ENCODE measurements at places on chromosomes 6 and 20. TPM values are rescaled to one million over a fixed set of nuclear protein-coding genes. Genes with fewer than 3 reads are reported as not detected.

Gene HLA-G
- total RNA-seq, result 1.5 TPM

Gene FAM162B
- total RNA-seq, result 6.3 TPM

DNA sequence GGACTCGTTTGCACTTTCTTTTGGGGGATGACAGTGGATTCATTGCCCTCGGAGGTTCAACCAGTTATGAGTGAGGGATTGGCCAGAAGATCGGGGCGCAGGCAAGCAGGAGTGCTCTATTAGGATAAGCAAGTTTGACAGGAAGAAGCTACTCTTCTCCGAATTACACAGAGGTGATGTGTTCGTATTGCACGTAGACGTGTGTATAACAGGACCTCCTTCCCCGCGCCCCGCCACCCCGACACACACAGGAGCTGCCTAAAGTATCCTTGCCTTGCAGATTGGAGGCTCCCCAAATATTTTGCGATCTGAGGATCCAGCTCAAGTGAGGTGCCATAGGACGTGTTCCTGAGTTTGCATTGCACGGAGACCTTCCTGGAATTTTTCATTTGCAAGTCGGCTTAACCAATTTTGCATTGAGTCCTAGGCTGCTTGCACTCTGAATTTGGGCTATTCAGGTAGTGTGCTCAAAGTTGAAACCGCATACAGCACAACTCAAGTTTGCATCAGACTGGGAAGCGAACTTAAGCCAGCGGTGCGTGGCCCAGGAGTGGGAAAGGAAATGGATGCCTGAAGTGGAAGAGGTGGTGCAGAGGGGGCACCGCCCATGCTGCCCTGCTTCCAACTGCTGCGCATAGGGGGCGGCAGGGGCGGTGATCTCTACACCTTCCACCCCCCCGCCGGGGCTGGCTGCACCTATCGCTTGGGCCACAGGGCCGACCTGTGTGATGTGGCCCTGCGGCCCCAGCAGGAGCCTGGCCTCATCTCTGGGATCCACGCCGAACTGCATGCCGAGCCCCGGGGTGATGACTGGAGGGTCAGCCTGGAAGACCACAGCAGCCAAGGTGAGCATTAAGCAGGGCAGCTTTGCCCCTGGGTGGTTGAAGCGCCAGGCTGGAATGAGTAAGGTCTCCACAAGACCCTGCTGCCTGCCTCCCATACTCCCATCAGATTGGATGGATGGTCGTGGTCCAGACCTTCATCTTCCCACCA is 770 bp downstream of the TCF19 start:
- 0 out of 2 replicates have a peak, but pooled peaks cover 2% of the 10 kb centered on the region for H3K27me3 ChIP-seq
- H3K36me3 ChIP-seq, result peaks cover 14% of the 10 kb centered on the region
- peaks cover 47% of the 10 kb centered on the region for H3K4me1 ChIP-seq

- H3K4me3 ChIP-seq, result no peak overlapping the region
- H3K4me1 ChIP-seq, result peaks cover 40% of the 10 kb centered on the region
- no peak overlapping the region for H3K27ac ChIP-seq
- no peak for DNase-seq
- no peaks in the 10 kb centered on the region for H3K27me3 ChIP-seq
- no peaks in the 10 kb centered on the region for H3K36me3 ChIP-seq
Observed at GRCh38 chr6:138503881-138504680, 4.8 kb upstream of the NHSL1 start.

GRCh38 chr6:34519971-34520644 is 36.0 kb downstream of the SPDEF start:
- no peaks in the 10 kb centered on the region for H3K27me3 ChIP-seq
- no peaks in the 10 kb centered on the region for H3K4me1 ChIP-seq
- H3K27ac ChIP-seq, result no peak overlapping the region
- no peak for DNase-seq
- no peaks in the 10 kb centered on the region for H3K36me3 ChIP-seq

DNA sequence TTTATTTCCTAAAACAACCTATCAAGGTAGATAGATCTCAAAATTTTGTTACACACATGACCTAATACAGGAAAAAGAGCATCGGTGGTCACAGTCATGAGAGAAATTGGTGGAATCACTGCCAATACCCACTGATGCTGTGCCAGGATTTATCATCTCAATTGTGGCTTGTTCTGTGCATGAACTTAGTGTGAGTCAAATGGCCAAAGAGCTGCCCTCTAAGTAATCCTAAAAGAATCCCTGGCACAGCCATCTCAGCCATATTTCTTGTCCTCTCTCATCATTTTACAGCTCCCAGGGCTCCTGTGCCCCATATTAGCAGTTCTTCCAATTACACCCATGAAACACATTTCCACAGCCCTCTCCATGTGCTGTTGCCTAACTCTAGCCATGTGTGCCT is 6.1 kb downstream of the GSTA5 start:
- H3K27me3 ChIP-seq, result no peaks in the 10 kb centered on the region
- H3K4me1 ChIP-seq, result no peaks in the 10 kb centered on the region
- no peak overlapping the region for H3K4me3 ChIP-seq
- DNase-seq, result no peak
- H3K36me3 ChIP-seq, result no peaks in the 10 kb centered on the region
- H3K27ac ChIP-seq, result no peak overlapping the region

GRCh38 chr6:106293116-106293515 is 32.4 kb downstream of the ATG5 start:
- peaks cover 6% of the 10 kb centered on the region for H3K36me3 ChIP-seq
- no peak overlapping the region for H3K27ac ChIP-seq
- H3K4me1 ChIP-seq, result no peaks in the 10 kb centered on the region
- no peak overlapping the region for H3K4me3 ChIP-seq

All from GM23338 (cell line).